ENCODE measurements at places on chromosomes 16 and 17.

GRCh38 chr17:76278268-76278908, 13.2 kb downstream of the UBALD2 start:
- DNase-seq = no peak
- no peaks in the 10 kb centered on the region for H3K27me3 ChIP-seq
- H3K27ac ChIP-seq = no peak overlapping the region
- no peak overlapping the region for H3K4me3 ChIP-seq

DNA sequence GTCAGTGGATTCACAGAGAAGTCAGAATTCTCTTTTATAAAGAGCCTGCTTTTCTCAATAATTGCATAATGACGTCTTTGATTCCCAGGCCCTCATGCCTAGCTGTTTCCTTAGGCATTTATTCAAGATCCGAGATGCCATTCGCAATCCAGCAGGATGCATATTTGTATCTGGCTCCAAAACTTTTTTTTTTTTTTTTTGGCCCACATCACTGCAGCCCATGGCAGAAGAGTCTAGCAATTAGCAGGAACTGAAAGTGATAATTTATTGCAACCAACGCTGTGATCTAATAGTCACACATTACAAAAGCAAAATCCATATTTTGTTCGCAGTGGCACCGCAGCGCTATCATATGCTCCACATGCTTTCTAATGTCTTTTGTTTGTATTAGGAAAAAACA, 503.4 kb downstream of the MAF start:
- no peak overlapping the region for H3K4me3 ChIP-seq
- H3K4me1 ChIP-seq = peaks cover 63% of the 10 kb centered on the region
- peak overlapping the region; percentile 48 for H3K27ac ChIP-seq

GRCh38 chr17:35742896-35743477, 10.1 kb downstream of the GAS2L2 start:
- H3K36me3 ChIP-seq = no peaks in the 10 kb centered on the region
- H3K4me3 ChIP-seq = no peak overlapping the region
- no peaks in the 10 kb centered on the region for H3K4me1 ChIP-seq
- no peak overlapping the region for H3K27ac ChIP-seq
- DNase-seq = no peak

- peaks cover 24% of the 10 kb centered on the region for H3K36me3 ChIP-seq
- no peaks in the 10 kb centered on the region for H3K4me1 ChIP-seq
- no peak overlapping the region for H3K4me3 ChIP-seq
- H3K27me3 ChIP-seq = no peaks in the 10 kb centered on the region
Observed at GRCh38 chr16:71867939-71868338, 16.0 kb downstream of the ZNF821 start.

GRCh38 chr16:27980919-27981700, 82.4 kb downstream of the GSG1L start:
- no peak overlapping the region for H3K4me3 ChIP-seq
- no peaks in the 10 kb centered on the region for H3K27me3 ChIP-seq
- H3K27ac ChIP-seq = no peak overlapping the region

Data from DND-41 (cell line).